ENCODE measurements at places on chromosomes 2 and 18. TPM values are rescaled to one million over a fixed set of nuclear protein-coding genes. Genes with fewer than 3 reads are reported as not detected.

DNA sequence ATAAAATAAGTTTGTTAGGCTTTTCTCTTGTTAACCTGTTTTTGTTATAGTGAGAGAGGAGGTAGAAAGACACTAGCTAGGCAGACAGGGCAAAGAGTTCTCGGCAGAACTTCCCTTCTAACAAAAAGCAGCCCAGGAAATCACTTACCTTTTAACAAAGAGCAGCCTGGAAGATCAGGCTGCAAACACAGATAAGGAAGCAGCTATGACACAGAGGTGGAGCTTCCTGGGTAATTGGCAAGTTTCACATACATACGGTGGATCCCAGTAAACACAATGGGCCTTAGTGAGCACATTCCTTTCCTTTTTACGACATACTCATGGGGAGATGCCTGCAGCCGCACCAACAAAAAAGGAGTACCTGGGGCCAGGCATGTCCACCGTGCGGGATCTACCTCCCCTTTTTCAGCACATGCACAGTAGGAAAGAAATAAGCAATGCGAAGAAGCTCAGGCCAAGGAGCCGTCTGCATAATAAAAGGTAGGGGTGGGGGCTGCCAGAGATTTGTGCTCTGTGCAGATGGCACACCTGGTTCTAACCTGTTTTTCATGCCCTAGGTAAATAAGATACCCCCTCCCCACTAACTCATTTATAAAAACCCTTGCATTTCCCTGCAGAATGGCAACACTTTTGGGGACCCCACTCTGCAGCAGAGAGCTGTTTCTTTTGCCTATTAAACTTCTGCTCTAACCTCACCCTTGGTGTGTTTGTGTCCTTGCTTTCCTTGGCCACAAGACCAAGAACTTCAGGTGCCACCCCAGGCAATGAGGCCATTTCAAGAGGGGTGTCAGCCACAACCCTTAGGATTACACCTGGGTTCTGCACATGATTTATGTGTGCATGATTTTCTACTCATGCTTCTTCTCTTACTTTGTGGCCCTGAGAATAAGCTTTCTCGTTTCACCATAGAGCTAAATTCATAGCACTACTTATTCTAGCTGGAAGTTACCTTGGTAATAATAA lies 26.5 kb downstream of the MDH1 start:
- no peak for DNase-seq

GRCh38 chr2:20093263-20094141 lies 42.1 kb upstream of the LAPTM4A start:
- no peak for DNase-seq

- no peak for DNase-seq
Observed at GRCh38 chr18:67705748-67706147, 189.2 kb upstream of the DSEL start.

DNA sequence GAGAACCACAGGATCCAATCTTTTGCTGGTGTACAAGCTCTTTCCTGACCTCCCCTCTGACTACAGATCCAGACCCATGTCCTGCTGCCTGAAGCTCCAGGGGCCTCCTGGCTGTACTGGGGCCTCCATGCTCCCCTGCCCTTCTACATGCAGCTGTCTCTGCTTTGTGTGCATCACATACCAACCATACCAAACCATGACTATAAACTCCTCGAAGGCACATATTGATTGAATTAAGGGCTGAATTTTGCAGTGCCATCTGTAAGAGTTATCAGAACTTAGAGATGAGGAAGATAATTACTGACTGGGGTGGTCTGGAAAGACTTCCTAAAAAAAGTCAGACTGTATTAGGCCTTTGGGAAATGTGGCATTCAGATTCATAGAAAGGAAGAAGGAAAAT lies 139.9 kb upstream of the CXCR4 start:
- DNase-seq = no peak

- DNase-seq = no peak
Observed at GRCh38 chr2:236676136-236676873, 106.7 kb downstream of the ACKR3 start.

DNA sequence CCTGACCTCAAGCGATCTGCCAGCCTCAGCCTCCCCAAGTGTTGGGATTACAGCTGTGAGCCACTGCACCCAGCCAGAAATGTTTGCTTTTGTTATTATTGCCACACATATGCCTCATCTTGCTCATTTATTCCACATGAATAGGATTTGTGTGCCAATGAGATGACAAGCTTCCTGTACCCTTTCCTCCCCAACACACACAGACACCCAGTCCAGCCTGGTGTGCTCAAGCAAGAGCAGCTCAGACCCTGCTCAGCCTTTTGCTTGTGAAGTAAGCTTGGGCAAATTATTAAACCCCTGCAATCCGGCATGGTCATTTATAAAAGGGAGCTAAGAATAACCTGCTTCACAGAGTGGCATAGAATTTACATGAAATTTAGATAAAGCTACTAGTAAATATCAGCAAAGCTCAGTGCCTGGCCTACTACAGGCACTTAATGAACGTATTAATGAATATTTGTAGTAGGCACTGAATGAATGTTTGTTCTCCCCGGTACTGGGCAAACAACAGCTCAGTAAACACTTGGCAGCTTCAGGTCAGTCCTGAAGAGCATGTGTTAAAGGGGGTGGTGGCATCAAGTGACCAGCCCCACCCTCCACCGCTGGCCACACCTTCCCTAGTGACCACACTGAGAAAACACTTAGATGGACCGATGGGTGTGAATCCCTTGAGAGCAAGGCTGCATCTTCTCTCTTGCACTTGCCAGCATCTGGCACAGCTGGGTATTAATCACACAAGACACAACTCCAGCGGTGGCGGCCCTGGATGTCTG lies 280.2 kb downstream of the SRBD1 start:
- no peak for DNase-seq

DNA sequence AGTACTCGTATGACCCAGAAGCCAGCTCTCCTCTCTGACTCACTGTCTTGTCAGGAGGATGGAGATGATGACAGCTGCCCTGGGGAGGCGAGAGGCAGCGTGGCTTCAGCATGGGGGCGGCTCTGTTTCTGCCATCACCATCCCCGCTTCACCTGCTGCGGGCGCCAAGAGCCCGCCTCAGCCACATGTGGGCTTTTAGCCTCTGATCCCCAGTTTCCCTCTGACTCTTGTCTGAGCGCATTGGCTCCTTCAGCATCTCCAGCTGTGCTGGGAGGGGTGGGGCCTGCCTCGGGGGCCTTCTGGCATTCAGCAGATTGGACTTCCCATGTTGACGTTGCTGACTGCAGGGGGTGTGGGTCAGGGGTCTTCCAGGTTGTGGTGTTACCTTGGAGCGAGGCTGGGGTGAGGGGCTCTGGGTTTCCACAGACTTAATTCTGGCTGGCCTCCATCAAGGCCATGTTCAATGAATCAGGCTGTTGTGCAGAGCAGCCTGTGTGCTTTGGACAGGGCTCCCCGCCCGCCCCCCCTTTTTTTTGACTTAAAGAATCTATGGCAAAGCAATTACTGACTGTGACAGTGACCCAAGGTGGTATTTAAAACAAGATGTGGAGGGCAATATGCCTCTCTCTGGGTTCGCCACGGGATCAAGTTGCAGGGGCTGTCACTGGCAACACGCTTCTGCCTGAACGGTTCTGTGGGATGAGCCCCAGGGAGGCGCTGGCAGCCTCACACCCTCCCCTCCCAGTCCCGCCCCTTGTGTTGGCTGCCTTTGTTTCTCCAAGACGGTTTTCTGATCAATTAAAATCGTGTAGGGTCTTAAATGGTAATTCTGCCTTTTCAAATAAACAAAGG lies 228.3 kb downstream of the LDLRAD4 start:
- DNase-seq = no peak

GRCh38 chr2:49240608-49241007 lies 86.3 kb upstream of the FSHR start:
- DNase-seq = no peak

- DNase-seq = no peak
Observed at GRCh38 chr2:221235941-221236340, 336.2 kb downstream of the EPHA4 start.

GRCh38 chr2:12970861-12971260 lies 254.1 kb downstream of the TRIB2 start:
- DNase-seq = no peak

- DNase-seq = no peak
Observed at GRCh38 chr2:97868986-97869721, 126.6 kb downstream of the TMEM131 start.

REG3G gene
- total RNA-seq = not detected

FAM124B gene
- total RNA-seq = 46.3 TPM

STK39 gene
- total RNA-seq = 2.7 TPM

CNTNAP5 gene
- total RNA-seq = 0.27 TPM

Measured in hematopoietic multipotent progenitor cell (in vitro differentiated cells).